ENCODE measurements at places on chromosomes 7 and 10. TPM values are rescaled to one million over a fixed set of nuclear protein-coding genes. Genes with fewer than 3 reads are reported as not detected.

Gene NEUROG3
- polyA plus RNA-seq, result 3.1 TPM

DNA sequence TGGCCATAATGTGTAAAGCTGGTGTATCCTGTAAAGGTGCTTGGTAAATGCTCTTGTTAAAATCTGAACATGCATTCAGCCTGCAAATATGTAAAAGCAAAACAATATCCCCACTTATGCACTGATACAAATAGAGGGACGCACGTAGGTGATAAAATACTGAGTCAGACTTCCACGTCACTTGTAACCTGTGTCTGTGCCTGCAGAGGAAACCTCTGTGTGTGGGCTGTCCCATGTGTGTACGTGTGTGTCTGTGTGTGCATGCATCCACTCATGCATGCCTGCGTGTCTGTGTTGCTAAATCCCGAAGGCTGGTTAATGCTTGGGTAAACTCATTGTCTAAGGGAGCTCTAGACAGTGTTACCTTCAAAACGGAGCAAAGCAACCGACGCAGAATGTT lies 68.9 kb downstream of the KLF6 start:
- no peak for DNase-seq

Gene WIPF3
- 21.9 TPM for polyA plus RNA-seq

- DNase-seq, result no peak
Observed at GRCh38 chr7:50455658-50456057, 5.5 kb upstream of the FIGNL1 start.

DNA sequence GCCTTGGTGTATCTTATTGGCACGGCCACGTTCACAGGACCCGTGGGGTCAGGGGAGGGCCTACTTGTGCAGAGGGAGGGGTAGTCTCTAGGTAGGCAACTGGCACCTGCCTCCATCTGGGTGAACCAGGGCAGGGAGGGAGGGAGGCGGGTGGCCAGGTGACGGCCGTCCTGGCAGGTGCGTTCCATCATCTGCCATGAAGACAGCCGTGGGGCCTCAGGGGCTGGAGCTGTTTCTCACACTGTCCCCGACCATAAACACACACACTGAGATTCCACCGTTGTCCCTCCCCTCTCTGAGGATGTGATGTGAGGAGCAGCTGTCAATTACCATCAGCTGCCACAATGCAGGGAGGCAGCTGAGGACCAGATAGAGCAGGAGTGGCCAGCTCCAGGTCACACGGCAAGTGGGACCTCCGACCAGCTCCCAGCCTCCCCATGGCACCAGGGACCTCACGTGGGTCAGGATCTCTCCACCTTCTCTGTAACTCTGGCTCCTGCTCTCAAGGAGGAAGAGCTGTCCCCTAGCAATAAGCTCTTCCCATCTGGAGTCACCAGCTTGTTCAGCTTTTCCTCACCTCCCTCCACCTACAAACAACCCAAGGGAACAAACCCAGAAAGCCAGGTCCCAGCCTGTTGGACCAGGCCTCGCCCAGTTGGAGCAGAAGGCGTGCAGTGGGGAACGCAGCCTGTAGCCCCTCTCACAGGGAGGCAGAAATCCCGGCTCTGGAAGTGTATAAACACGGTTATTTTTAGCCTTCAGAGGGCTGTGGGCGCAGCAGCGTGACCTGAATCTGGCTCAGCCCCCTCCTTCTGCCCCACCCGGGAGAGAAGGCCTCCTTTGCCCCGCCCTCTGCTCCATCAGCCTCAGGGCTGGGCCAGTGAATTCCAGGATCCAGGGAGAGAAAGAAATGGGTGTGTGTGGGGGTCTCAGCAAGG lies 33.1 kb downstream of the ZMIZ1 start:
- peak; percentile 47 for DNase-seq
